ENCODE measurements at places on chromosomes 11 and 22. TPM values are rescaled to one million over a fixed set of nuclear protein-coding genes. Genes with fewer than 3 reads are reported as not detected.
A peak's percentile ranks its signal among the peaks of the same experiment; 100 is the strongest.

The CD248 gene
- 3.7 TPM for total RNA-seq

The ASPHD2 gene
- total RNA-seq: 11.1 TPM

The POTEH gene
- not detected for total RNA-seq

The ABCG4 gene
- 2.3 TPM for total RNA-seq

The BEST1 gene
- total RNA-seq: 0.23 TPM

DNA sequence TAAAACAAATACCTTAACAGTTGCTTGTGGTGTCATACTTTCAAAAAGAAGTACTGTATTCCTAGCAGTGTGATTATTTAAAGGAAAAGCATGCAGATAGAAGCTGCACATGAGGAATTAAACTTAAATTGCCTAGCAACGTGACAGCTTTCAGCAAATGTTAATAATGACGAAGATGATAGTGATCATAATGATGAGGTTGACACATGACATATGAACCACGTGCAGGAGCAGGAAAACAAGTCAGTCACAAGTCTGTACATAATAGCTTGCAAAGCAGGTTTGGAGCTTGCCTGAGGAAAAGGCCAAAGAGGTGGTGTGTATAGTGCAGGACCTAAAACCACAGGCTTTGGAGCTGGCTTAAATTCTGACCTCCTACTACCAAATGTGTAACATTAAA is 30.6 kb upstream of the PIK3C2A start:
- DNase-seq: no peak

DNA sequence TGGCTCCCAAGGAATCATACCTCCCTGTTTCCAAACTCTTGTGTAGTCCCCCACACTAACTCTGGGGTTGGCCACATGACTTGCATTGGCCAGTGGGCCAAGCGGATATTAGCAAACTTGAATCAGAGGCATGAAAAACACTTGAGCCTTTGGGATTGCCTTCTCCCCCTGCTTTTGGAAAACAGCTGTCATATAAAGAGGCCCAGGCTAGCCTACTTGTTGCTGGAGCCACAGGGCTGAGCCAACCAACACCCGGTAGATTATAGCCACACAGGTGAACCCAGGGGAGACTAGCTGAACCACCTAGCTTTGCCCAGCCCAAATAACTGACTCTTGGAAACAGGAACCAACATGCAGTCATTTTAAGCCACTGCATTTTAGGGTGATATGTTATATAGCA is 354.8 kb downstream of the TENM4 start:
- DNase-seq: no peak

DNA sequence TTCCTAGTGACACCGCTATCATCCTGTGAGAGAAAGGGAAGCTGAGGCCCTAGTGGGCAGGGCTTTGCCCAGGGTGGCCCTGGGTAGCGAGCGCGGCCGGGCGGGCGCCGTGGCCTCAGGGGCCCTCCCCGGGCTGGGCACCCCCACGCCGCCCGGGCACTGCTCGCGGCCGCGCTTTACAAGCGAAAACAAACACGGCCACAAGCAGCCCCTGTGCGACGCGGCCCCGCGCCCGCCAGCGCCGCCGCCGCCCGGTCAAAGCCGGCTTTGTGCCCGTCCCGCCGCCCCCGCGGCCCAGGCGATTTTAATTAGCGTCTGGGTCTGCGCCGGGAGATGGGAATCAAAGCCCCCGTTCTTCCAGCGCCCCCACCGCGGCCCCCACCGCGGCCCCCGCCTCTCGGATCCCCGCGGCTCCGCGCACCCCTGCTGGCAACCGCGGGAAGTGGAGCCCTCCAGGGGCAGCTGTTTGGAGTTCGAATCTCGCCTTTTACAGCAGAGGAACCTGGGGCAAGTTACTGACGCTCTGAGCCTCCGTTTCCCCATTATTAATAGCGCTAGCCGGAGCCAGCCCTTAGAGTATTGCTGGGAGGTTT is 47.9 kb downstream of the CHRDL2 start:
- DNase-seq: peak; percentile 75

- no peak for DNase-seq
Measured at GRCh38 chr22:20423906-20424551, 13.6 kb downstream of the SCARF2 start.

GRCh38 chr11:130999086-130999485 is 82.8 kb upstream of the SNX19 start:
- no peak for DNase-seq

- no peak for DNase-seq
Measured at GRCh38 chr11:75433443-75433842, 440 bp upstream of the KLHL35 start.

DNA sequence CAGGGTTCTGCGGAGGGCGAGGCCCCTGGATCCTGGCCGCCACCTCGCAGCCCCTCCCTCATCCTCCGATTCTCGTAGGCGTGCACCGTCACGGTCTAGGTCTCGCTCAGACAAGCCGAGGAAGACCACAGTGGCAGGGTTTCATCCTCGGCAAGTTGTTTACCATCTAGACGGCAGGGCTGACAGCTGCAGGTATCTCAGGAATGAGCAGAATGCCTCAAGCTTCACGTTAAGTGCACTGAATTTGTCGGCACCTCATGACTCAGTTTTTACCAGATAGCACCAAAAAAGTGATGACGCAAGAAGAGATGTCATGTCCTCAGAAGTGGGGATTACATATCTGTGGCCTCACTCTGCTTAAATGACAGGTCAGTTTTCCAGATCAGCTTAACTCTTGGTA is 35.1 kb downstream of the WT1 start:
- no peak for DNase-seq

- no peak for DNase-seq
Measured at GRCh38 chr11:71548120-71548519, at the start of gene KRTAP5-9. KRTAP5-9 (plus strand) TSS chr11:71548420; CDS start chr11:71548658, 238 bp downstream.

DNA sequence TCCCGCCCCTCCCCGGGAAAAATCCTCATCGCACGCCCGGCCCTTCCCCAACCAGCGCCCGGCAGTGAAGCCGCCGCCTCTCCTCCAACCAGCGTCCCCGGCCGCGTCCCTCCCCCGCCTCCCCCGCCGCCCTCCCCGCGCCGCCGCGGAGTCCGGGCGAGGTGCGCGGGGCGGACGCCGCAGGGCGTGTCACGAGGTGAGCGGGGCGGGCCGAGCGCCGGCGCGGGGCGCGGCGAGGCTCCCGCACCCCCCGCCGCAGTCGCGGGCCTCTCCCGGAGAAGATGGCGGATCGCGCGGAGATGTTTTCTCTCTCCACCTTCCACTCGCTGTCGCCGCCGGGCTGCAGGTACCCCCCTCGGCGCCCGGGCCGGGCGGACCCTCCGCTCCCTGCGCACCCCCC is at the start of gene MAPK8IP2:
MAPK8IP2 (plus strand) TSS at position 256 of the 400 bp plus-strand sequence; CDS start at position 282, 26 bp downstream.
- no peak for DNase-seq

DNA sequence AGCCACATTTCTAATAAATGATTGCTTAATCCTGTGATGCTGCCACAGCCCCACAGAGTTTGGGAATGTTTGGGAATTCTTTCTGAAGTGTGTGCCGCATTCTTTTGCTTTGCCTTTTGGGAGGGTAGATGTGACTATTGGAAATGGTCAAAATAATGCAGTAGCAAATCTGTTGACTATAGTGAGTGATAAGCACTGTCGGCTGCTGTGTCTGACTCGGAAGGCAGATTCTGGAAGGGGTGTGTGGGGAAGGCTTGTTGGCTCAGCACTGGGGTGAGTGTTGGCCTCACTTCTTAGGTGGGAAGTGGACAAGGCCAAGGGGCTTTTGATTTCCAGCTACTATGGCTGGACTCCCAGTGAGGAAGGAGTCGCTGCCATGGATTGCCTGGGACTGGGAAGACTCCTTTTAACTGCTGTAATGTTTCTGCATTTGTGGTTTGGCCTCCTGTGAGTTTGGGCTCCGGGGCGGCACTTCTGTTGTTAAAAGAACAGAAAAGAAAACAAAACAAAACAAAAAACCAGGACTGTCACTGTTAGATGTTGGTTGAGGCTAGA is 20.1 kb downstream of the ZBTB16 start:
- DNase-seq: no peak
